ENCODE measurements at places on chromosomes 11 and 22.

DNA sequence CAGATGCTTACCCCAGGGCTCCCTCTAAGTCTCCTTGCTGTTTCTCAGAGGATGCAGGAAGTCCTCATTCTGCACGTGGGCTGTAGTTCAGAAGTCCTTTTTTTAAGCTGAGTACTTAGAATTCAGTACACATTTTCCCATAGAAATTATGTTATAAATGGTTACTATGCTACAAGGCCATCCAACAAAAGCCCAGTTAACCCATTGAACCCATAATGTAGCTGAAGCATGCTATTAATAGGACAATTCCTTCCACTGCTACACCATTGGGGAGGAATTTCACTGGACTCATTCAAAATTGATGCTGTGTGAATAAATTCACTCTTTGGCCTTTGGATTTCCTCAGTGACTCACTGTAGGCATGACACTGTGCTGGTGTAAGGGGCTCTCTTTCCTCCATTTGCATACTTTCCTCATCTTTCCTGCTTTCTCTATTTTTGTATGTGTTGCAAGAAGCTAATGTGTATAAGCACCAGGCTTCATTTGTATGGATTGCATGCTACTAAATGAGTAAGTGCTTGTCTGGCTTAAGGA is 148.0 kb downstream of the NTM start:
- no peak for DNase-seq

DNA sequence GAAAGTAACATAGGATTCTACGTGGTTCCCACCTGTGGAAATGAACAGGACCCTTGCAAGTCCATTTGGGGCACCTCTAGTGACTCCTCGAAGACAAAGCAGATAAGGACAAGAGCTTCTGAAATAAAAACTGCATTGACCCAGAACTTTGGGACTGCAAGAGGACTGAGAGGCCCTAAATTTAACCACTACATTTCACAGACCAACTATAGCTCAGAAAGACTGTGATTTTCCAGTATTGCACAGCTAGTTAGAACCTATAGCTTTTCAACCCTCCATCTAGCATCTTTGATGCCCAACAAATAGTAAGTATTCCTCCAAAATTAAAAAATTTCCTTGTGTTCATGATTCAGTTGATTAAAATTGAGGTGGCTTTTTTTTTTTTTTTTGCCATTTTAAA is 107.6 kb upstream of the CD44 start:
- DNase-seq = no peak

- DNase-seq = no peak
Observed at GRCh38 chr11:3197044-3197695, 21.4 kb downstream of the MRGPRG start.

- peak; percentile 43 for DNase-seq
Observed at GRCh38 chr22:43186272-43187170, at the start of gene TTLL12. TSS of gene TTLL12 (minus strand) at chr22:43187134. CDS start at chr22:43187069, 65 bp downstream.

DNA sequence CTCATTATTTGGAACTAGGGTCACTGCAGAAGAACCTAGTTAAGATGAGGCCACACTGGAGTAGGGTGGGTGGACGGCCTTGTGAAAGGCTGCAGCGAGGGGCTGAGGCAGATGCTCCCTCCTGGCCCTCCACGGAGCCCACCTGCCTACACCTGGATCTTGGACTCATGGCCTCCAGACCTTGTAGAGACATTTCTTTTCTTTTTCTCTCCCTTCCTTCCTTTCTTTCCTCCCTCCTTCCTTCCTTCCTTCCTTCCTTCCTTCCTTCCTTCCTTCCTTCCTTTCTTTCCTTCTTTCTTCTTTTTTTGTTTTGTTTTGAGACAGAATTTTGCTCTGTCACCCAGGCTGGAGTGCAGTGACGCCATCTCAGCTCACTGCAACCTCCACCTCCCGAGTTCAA is 26.6 kb downstream of the DUSP8 start:
- no peak for DNase-seq

GRCh38 chr11:102589047-102589459 is 36.1 kb downstream of the MMP20 start:
- no peak for DNase-seq

DNA sequence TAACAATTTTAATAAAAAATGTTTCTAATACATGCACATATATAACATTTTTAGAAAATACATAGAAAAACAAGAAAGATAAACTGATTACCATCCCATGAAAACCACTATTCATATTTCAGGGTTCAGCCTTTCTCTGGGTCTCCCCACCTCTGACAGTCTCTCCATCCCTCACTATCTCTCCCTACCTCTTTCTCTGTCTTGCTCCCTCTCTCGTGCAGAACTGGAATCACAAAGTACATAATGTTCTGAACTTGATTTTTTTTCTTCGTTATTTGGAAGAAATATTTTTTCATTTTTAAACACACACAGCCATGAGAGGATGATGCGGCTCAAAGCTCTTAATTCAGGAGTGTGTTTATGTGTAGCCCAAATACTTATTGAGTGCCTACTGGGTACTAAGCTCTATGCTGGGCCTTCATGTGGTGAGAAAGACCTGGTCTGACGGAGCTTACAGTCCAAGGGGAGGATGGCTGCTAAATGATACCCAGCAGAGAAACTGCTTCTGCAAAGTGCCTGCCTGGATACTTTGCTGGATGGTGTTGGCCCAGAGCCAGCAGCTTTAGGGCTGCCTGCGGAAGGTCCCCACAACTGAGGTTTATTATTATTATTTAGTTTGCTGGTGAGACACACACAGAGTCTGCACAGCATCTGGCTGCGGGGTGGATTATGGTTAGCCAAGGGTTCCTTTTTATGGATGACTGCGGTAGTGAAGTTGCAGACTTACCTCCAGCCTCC is 42.6 kb downstream of the SC5D start:
- peak; percentile 34 for DNase-seq

- DNase-seq = no peak
Observed at GRCh38 chr22:24576778-24577177, 16.1 kb downstream of the LRRC75B start.

GRCh38 chr11:126188332-126189108 is 22.9 kb downstream of the RPUSD4 start:
- DNase-seq = no peak
